Stimulated activated CD8-positive, alpha-beta memory T cell treated with anti-CD3 and anti-CD28 coated beads, Interleukin-15, amount 100 ng/mL, for 24 hours (primary cell): ENCODE measurements at places on chromosomes 1 and 21.

GRCh38 chr1:37471345-37472231, 2.8 kb upstream of the ZC3H12A start:
- DNase-seq, result no peak

GRCh38 chr1:200642481-200642880, 21.9 kb upstream of the KIF14 start:
- no peak for DNase-seq

DNA sequence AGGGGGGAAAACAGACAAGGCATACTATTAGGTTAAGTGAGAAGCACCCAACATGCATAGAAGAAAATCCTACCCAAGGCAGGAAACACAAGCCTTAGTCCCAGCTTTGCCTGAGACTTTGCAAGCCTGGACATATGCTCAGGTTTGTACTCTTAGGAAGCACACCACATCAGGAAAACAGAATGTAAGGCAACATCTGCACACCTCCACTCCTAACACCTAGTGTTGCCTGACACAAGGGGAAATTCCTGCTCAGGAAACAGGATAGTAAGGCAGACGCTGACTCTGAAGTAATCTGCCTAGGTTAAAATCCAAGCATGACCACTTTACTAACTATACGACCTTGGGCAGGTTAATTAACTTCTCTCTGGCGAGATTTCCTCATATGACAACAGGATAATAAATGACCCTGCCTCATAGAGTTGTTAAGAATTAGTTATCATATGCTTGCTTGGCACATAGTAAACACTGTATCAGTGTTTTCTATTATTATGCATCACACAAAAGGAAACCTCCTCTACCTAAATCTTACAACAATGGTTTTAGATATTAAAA, 119.8 kb downstream of the ZZZ3 start:
- no peak for DNase-seq

DNA sequence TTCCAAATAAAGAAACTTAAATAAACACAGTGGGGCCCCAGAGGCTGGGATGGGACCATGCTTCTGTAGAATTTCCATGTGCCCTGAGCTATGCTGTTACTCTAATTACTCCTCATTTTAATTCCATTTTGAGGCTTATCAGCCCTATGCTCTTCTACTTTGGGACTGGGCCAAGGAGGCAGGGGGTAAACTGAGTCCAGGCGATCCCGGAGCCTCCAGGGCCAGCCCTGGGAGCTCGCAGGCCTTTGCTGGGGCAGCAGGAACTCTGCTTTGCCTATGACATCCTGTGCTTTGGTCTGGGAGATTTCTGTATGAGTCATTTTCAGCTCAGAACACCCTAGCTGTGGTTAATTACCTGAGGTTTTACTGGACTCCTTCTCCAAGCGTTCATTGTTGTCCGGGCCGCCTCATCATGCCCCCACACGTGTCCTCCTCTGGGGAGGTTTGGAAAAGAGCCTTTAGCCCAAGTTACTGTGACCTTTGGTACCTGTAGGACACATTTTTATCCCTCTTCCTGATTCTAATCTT, 95.7 kb downstream of the RHOU start:
- no peak for DNase-seq

GRCh38 chr1:231519166-231519565, 9.3 kb upstream of the TSNAX start:
- no peak for DNase-seq

DNA sequence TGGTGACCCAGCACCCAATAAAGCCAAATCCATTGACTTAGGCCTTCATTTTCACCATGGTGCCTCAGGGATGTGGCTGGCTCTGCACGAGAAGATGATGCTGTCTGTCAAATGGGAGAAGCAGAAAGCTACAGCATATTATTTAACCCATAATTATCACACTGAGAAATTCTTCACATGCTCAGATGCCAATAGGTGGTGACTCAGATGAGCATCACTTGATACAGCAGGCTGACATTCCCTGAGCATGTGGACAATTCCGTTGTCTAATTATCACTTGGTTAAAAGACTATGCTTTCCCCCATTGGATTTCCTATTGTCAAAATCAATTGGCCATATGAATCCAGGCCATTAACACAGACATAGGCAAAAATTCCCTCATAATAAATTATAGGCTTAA, 44.0 kb upstream of the HSD3B1 start:
- DNase-seq, result no peak

GRCh38 chr1:78078358-78078757, 32.6 kb downstream of the GIPC2 start:
- no peak for DNase-seq

- no peak for DNase-seq
These were observed 3.6 kb upstream of the SVBP start for GRCh38 chr1:42820813-42821212.

DNA sequence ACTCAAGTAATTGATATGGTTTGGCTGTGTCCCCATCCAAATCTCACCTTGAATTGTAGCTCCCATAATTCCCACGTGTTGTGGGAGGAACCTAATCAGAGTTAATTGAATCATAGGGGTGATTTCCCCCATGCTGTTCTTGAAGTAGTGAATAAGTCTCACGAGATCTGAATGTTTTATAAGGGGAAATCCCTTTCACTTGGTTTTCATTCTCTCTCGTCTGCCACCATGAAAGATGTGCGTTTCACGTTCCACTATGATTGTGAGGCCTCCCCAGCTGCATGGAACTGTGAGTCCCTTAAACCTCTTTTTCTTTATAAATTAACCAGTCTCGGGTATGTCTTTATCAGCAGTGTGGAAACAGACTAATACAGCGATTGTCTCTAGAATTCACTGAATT, 135.4 kb downstream of the BACH1 start:
- no peak for DNase-seq

- no peak for DNase-seq
These were observed 27.7 kb downstream of the THRAP3 start for GRCh38 chr1:36251794-36252481.

DNA sequence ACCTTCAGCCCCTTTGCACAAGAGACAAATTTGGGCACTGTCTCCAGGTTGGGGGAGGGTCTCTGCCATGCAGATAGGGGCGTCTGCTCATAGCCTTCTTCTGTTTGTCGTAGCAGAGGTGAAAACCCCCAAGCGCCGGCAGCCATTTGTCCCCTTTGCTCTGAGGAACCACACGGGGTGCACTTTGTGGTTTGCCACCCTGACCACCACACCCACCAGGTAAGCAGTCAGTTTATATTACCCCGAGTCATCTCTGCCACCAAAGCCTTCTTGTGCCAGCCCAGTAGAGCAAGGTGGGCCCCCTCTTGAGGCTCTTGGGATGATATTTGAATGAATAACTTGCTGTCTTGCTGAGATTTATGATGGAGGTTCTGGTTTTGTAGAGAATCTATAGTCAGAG, 111.8 kb downstream of the VPS13D start:
- DNase-seq, result no peak

GRCh38 chr1:25821630-25822091, 1.9 kb downstream of the MTFR1L start:
- DNase-seq, result no peak

DNA sequence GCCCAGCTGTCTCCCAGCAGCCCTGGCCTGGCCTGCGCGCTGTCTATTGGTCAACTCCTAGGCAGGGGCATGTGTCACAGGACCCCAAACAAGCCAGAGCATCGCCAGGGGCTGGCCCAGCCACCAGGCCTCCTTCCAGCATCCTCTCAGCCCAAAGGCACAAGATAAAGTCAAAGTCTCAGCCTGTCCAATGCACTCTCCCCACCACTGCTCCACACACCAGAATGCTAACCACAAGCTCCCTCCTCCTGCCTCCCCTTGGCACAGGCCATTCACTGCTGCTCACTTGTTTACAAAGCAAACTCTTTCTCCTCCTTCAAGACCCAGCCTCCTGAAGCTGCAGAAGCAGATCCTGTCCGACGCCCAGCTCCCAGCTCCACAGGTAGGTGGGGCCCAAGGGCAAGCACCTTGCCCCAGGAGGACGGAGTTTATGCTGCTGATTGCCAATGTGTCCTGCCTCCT, 133.4 kb downstream of the DMRTB1 start:
- no peak for DNase-seq

- DNase-seq, result no peak
These were observed 140.8 kb downstream of the MRPL39 start for GRCh38 chr21:25466470-25466869.

DNA sequence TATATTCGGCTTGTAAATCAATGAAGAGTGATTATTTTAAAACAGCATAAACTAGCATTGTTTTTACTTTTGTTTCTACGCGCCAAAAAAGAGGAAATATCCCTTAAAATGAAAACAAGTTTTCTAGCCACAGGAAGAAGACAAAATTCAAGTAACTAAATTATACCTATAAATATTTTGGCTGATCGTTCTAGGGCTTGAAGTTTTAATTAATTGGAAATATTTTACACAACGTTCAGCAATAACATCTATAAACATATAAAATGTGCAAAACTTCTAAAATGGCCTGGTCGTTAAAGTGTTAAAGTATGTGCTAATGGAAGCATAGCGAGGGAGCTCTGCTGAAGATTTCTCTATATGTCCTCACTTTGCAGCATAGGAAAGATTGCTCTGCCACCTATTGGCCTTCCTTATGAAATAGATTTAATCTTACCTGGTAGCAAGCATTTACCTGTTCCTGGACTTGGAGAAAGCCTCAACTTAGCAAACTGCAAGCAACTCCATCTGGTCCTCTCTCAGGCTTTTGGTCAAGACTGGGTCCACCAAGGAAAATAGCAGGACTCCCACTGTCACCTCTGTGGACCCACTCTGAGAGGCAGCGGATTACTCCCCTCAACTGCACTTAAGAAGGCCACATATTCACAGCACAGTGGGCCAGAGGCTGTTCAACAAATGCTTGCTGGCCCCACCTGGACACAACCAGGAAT, 351.3 kb upstream of the RUNX1 start:
- no peak for DNase-seq

DNA sequence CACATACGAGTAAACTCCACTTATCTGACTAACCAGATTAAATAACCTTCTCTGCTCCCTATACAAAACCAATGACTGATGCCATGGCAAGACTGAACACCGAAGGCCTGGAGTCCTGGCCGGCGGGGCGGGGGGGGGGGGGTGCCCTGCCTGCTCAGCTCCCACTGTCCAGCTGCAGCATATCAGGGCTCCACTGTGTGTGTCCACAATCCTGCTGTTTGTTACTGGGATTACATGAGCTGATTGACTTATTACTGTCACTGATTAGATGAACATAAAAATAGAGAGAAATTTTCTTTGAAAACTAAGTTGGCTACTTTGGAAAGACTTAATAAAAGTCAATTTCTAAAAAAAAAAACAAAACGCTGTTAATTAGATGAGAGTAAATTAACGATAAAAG, 24.9 kb downstream of the TMEM63A start:
- no peak for DNase-seq

DNA sequence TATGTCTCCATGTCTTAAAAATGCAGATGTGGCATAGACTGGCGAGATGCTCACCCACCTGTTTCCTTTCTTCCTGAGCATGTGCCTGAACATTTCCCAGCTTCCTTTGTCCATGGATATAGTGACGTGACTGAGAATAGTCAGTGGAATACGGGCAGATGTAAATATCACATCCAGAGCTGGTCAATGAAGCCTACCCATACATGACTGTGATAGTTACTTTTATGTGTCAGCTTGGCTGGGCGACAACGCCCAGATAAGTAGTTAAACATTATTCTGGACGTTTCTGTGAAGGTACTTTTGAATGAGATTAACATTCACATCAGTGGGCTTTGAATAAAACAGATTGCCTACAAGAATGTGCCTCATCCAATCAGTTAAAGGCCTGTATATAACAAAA, 135.7 kb downstream of the RGS7 start:
- no peak for DNase-seq

- DNase-seq, result no peak
These were observed 53.6 kb downstream of the PEX14 start for GRCh38 chr1:10528066-10529014.

DNA sequence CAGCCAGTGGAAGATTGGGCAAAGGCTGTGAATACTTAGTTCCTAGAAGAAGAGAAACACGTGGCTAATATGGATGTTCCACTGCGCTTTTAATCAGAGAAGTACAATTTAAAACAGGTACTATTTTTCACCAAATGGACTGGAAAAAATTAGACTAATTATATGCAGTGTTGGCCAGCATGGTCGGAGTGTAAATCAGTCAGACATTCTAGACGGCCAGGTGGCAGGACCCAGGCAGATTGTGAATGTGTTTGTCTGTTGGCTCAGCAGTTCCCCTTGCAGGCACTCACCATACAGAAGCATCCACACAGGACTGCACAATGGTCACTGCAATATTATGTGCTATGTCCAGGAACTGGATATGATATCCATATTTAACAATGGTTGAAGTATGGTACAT, 23.9 kb upstream of the SLC25A34 start:
- no peak for DNase-seq

GRCh38 chr1:71296551-71297134, 215.8 kb upstream of the ZRANB2 start:
- DNase-seq, result no peak

DNA sequence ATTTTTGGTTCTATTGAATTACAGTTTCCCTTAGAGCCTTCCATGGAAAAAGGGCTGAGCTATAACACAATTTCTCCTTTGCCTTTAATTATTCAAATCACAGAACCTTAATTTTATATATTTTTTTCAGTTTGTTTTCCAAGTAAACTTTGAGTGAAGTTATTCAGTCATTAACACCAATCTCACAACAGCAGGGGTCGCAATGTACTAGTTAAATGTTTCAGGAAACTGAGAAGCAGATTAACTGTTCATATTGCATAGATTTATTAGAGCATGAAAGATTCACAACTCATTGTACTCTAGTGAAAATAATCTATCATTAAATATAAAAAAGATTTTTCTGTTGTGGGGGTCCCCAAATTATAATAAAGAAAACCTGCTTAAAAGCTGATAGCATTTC, 64.1 kb downstream of the KIFAP3 start:
- no peak for DNase-seq

GRCh38 chr1:180515364-180515763, 13.0 kb upstream of the ACBD6 start:
- no peak for DNase-seq

DNA sequence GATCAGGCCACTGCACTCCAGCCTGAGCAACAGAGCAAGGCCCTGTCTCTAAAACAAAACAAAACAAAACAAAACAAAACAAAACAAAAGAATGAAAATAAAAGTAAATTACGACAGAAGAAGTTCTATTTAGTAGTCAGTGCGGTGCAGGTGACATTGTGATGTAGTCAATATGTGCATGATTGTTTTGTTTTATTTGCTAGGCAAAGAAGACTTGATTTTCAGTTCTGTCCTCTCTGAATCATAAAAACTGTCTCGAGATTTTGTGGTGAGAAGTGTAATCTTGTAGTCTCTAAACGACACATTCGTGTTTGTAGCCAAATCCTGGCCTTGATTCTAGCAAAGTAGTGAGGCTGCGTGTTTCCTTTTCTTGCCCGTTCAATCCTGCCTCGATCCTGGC, 23.5 kb downstream of the PEX14 start:
- DNase-seq, result no peak

GRCh38 chr1:156642265-156643048, 540 bp downstream of the BCAN start:
- no peak for DNase-seq

DNA sequence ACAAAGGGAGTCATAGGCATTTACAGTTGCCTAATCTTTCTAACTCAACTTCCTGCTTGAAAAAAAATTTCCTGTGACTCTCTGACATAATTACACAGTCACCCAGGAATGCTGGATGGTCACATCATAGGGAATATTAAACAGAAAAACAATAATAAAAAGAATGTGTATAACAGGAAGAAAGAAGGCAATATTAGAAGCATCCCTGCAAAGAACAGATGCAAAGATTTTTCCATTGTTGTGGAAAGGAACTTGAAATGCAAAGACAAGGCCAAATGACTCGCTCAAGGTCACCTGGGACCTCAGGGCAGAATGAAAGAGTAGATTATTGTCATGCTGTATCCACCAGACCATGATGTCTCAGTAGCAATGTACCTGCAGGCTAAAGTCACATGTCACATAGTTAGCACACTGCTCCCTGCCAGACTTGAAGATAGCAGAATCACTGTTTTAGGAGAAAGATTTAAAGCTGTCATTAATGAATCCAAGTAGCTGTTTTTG, 184.3 kb downstream of the CYYR1 start:
- no peak for DNase-seq
